NCI-H1105 treated with DMSO at 0.1 percent for 48 hours (cell line): ENCODE measurements at places on chromosomes 13 and 19.

GRCh38 chr13:70390968-70391367, 282.7 kb upstream of the KLHL1 start:
- no peak for DNase-seq

GRCh38 chr13:93744886-93745285, 518.3 kb downstream of the GPC6 start:
- DNase-seq, result no peak

- no peak for DNase-seq
These were observed 138.4 kb downstream of the STK24 start for GRCh38 chr13:98438246-98439125.

DNA sequence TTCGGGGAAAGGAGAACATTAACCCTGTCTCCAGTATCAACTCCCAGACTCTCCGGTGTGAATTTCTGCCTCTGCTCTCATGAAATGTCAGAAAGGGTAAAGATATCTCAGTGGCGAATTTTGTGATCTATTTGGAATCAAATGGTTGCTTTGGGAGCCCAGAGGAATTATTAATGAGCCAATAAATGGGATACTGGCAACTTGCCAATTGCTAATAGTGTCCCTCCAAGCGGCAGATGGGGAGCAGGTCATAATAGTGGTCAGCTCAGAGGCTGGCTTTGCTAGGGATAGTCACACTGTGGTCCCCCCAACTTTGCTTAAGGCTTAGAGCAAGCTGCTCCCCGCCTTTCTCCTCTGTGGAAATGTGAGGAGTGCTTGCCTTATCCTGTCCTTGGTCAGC, 176.1 kb upstream of the KL start:
- no peak for DNase-seq

DNA sequence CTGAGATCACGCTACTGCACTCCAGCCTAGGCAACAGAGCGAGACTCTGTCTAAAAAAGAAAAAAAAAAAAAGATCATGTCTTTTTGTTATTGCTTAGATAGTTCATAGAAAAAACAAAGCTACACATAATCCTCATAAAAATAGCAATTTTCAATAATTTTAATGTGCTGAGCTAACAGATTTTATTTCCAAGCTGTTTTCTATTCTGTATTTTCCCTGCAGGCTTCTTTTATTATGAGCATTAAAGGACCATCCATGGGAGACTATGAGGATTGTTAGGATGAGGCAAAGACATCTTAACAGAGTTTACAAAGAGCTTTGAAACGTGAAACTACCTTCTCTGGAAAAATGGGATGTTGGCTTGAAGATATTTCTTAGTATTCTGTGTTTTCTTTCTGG, 71.6 kb downstream of the PCCA start:
- no peak for DNase-seq

- DNase-seq, result no peak
These were observed 815 bp downstream of the MAP3K10 start for GRCh38 chr19:40191836-40192646.

DNA sequence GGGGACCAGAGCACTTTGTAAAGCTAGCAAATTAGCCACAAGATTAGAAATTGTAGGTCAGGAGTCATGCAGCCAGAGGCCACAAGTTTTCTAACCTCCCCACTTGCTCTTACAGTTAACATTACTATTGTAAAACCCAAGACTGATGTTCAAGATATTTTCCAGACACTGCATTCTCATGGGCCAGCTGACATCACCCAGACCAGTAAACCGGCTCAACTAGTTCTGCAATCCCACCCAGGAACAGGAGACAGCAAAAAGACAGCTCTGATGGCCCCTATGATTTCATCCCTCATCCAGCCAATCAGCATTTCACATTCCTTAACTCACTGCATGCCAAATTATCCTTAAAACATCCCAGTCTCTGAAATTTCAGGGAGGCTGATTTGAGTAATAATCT, 178.5 kb downstream of the PRR20E start:
- DNase-seq, result no peak
